ENCODE measurements at places on chromosomes 5 and 9.

- no peak for DNase-seq
These were observed 1032.5 kb downstream of the DTWD2 start for GRCh38 chr5:117955831-117956230.

- no peak for DNase-seq
These were observed 208.8 kb downstream of the ERCC6L2 start for GRCh38 chr9:96084331-96084734.

- DNase-seq: no peak
These were observed 23.0 kb downstream of the SPARC start for GRCh38 chr5:151663617-151664293.

GRCh38 chr5:123785162-123786071 lies 273.4 kb downstream of the CSNK1G3 start:
- no peak for DNase-seq

- DNase-seq: no peak
These were observed 141.9 kb upstream of the IER5L start for GRCh38 chr9:129319938-129320481.

DNA sequence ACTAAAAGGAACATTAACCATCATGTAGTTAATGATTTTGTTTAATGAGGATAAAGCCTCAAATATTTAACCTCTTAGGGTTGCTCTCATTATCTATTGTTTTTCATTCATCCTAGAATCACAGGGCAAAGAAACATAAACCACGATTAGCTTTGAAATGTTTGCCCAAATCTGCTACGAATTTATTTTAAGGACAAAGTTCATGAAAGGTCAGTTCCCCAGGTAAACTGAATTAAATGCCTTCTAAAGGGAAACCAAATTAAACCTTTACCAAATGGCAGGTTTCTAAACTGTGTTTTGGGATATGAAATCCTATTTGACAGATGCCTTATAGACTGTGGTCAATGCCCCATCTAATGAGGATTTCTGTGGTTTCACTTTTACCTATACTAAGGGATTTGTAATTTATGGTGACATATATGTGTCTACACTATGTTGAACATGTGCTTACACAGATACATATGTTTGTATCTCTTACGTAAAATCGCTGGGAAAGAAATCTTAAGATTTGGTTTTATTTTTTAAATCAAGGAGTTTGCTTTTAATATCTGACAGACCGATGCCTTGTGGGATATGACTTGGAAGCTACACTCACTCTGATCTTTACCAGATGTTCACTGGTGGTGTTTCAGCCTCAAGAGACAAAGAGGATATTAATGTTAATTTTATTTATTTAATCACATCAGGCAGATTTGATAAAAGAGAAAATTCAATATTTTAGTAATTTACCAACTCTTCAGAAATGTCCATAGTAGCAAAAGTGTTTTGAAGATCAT lies 188.4 kb downstream of the GLIS3 start:
- DNase-seq: no peak

GRCh38 chr9:83584995-83585394 lies 37.9 kb upstream of the IDNK start:
- no peak for DNase-seq

DNA sequence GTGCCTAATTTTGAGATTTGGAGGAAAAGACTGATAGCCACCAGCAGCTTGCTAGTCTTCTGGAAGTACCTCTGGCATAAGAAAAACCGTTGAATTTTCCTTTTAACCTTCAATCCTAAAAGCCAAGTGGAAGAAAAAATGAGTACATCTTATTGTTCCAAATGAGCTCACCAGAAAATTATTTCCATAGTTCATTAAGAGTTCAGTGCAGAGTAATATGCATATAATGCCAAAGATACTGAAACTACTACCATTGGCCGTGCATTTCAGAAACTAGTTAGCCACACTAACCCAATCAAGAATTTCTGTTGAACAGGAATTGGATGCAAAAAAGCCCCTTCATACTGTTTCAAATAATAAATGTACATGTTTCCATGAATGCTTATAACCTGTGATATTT lies 607.9 kb downstream of the KCTD16 start:
- no peak for DNase-seq

DNA sequence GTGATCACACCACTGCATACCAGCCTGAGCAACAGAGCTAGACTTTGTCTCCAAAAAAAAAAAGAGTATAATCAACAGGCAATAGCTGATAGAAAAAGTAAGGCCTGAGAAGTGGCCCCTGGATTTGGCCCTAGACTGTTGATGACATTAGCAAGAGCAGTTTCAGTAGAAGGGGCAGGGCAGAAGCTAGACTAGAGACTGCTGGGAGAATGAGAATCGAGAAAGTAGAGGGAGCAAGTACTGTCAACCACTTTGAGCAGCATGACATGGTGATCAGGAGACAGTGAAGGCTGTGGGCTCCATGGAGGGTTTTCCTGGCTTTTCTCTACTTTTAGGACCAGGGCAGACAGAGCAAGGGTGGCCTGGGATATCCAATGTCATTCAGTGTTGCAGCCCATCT lies 34.9 kb upstream of the B4GALT1 start:
- no peak for DNase-seq

- DNase-seq: no peak
These were observed 491.9 kb upstream of the TUSC1 start for GRCh38 chr9:26170190-26170589.

DNA sequence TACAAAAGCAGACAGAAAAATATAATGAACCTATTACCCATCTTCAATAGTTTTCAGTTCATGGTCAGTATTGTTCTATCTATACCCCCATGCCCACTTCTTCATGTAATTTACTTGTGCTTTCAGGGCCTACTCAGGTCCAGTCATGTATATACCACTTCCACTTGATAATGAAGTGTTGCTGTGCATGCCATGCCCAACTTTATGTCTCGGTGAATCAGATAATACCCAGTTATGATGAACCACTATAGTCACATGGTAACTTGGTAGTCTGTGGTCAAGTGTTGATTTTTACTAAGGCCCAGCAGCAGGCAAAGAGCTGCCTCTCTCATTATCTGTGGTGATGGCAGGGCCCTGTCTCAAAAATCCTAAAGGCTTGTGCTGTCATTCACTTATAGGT lies 70.7 kb upstream of the IL33 start:
- DNase-seq: no peak

- no peak for DNase-seq
These were observed 101.4 kb downstream of the PPARGC1B start for GRCh38 chr5:149831492-149831891.

- no peak for DNase-seq
These were observed 52.1 kb downstream of the PPIC start for GRCh38 chr5:122984425-122984824.

DNA sequence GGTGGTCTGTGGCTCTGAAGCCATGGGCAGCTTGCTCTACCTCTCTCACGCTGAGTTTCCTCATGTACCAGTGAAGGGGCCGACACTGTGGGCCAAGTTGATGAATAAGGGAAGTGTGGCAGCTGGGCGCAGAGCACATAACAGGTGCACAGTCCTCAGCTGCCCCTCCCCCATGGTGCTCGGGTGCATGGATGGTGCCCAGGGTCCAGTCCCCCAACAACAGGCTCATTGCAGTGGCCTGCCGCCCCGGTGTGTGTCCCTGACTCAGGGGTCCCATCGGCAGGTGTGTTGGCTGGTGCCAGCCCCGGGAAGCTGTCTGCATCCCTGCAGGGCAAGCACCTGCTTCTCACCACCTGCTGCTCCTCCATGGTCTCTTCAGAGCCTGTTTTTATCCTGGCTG lies 36.6 kb downstream of the COL5A1 start:
- DNase-seq: peak; percentile 56

DNA sequence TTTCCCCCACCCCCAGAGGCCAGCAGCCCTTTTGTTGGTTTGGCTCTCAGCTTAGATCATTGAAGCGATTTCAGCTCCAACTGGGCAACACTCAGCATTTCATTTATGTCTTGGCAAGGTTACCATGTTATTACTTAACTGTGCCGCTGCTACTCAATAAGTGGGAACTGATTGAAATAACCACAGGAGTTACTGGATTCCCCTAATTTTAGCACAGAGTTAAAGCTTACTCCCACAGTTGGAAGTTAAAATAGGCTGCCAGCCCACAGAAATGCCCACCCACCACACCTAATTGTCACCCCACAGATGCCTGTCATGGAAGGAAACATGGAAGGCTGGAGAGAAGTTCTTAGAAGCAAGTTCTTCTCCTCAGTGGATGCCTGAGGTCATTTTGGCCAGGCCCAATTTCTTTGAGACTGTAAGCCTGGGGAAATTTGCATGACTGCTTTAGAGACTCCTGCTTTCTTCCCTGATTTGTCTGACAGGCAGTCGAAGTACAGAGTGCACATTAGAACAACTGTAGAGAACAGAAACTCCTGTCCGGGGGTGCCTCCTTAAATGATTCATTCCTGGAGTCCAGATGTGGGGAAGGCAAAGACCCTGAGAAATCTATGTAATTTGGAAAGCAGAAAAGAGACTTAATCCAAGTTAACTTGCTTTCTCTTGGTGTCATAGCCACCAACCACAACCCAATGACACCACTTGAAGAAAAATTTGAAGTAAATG lies 370.0 kb downstream of the ZSWIM6 start:
- no peak for DNase-seq

DNA sequence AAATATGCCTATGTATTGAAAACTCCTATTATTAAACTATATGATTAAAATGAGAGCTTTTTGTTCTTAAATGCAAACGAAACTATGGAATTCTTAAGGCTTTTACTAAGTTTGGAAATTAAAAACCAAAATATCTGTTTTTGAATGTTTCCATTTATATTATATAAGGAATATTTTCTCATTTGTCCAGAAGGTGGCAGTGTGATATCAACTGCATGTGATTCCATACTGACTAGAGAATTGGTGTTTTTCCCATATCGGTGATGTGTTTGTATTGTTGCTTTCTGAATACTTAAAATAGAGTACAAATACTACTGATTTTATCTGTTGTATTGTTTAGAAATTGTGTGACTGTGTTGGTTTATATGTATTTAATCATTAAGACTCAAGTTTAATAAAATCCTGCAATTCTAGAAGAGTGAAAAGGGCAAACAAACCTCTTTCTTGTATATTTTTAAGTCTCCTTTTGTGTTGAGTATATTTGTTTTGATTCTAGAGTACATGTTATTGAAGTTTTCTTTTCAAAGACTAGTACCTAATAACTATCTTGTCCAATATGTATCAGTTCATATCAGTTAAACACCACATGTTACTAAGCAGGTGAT lies 320.8 kb downstream of the CCDC171 start:
- no peak for DNase-seq

GRCh38 chr9:22813529-22813928 lies 366.9 kb downstream of the DMRTA1 start:
- no peak for DNase-seq

DNA sequence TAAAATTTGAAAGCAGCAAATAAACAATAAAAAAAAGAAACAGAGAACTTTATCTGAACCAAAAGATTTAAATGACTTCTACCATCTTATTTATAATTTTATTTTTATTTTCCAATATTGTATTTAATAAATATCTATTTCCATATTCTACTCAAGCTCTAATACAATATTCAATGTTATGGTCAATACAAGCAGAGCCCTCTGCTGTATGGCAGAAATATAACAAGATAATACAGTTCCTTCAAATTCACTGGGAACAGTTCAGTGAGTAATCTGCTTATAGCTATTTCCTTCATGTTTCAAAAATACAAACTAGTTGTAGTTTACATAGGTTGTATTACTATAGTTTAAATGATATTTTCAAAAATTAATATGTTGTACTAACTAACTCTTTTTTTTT lies 332.7 kb downstream of the PRDM9 start:
- DNase-seq: no peak

- DNase-seq: no peak
These were observed 22.4 kb upstream of the TRIM52 start for GRCh38 chr5:181283347-181283746.

DNA sequence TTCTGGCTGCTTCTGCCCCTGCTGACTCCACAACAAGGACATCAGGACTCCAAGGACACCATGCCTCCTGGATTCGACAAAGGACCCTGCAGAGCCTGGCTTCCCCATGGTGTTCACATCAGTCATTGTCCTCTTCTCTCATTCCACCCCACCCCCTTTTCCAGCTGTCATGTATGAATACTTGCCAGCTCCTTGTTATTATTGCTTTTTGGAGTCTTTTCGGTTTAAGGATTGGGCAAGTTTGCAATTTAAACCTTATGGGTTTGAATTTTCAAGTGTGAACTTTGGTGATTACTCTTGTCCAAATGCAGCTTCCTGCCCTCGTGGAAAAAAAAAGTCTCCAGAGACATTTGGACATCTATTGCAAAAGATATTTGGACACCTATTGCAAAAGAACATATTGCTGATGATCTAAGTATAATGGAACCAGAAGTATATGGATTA lies 14.2 kb upstream of the LVRN start:
- no peak for DNase-seq

DNA sequence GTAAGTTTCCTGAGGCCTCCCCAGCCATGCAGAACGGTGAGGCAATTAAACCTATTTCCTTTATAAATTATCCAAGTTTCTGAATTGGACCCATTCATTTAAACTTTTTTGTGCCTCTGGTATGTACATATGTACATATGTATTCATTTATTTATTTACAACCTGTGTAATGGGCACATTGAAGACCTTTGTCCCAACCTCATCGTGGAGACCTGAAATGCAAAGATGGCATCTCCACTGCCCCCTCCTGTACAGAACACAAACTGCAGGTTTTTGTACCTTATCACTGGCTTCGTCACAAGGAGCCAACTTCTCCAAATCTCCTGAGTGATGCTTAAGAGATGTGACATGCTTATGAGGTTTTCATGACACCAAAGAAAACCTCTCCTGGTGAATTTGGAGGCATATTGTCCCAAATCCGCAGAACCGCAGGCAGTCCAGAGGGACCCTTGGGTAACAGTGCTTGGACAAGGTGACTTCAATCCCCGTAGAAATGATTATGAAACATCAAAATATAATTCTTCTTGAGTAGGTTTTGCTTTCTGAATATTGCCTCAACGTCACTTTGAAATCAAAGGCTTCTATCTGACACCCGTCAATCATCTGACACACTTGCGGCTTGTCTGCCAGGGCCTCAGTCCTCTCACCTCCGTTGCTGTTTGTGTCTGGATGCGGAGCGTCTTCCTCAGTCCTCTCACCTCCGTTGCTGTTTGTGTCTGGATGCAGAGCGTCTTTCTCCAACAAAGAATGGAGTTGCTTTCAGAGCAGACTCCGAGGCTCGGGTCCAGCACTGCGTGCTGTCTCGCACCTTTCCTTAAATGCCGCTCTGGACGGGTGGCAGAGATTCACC lies 135.0 kb upstream of the IRX4 start:
- DNase-seq: no peak

GRCh38 chr5:98961665-98962344 lies 33.0 kb upstream of the CHD1 start:
- DNase-seq: no peak

GRCh38 chr9:94084314-94084713 lies at the start of gene PTPDC1:
PTPDC1 (plus strand) TSS chr9:94084464; CDS start chr9:94084531, 67 bp downstream.
- no peak for DNase-seq

DNA sequence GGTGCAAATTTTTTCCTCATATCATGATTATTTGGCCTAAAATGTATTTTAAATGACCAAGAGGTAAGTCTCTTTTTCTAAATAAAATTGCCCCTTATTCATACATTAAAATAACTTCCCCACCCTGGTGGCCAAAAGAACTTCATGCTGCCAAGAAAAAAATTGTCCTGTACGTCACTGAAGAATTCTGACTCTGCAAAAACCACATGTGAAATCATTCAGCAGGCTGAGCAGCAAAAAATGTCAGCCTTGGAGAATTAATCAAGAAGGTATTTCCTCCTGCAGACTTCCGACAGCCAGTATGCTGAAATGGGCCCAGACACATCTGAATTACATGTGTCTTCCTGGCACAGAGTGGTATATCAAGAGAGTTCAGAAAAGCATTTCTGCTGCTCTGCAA lies 94.6 kb upstream of the HMHB1 start:
- DNase-seq: no peak

Data from RWPE2 (cell line).